ENCODE measurements at places on chromosomes 5 and 9.

- DNase-seq, result peak; percentile 38
Measured at GRCh38 chr5:56307714-56308333, 74.7 kb upstream of the ANKRD55 start.

GRCh38 chr9:6928863-6929262, 171.1 kb downstream of the KDM4C start:
- no peak for DNase-seq

- no peak for DNase-seq
Measured at GRCh38 chr5:52794519-52794918, 6.8 kb downstream of the ITGA1 start.

GRCh38 chr9:24572406-24572805, 26.7 kb upstream of the IZUMO3 start:
- DNase-seq, result no peak

DNA sequence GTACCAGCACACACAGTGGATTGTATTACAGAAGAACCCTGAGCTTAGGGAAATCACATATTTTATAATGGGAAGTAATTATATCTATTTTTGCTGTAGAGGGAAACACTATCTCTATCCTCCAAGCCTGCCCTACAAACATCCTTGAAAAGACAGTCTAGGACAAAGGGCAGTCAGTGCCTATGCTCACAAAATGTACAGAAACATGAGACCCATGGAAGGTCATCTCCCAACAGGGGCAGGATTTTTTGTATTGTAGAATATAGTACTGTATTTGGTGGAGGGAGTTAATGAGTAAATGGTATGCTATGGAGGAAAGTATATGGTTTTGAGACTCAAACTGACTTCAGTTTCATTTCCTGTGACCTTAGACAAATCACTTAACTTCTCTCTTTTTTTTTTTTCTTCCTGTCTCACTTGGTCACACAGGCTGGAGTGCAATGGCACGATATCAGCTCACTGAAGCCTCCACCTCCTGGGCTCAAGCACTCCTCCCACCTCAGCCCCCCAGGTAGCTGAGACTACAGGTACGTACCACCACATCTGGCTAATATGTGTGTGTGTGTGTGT, 5.8 kb upstream of the RAB14 start:
- DNase-seq, result no peak

DNA sequence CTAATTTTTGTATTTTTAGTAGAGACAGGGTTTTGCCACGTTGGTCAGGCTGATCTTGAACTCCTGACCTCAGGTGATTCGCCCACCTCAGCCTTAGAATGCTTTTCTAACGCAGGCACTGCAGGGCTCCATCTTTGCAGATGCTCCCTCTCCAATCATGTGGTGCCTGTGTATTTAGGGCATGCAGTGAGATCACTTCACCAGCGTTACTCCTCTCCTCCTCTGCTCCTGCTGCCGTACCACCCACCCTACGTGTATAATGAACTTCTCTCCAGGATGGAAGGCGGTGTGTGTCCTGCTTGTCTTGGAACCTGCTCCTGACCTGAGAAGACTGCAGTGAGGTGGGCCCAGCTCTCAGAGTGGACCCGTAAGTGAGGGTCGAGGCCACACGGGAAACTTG, 13.6 kb upstream of the CFAP157 start:
- DNase-seq, result no peak

DNA sequence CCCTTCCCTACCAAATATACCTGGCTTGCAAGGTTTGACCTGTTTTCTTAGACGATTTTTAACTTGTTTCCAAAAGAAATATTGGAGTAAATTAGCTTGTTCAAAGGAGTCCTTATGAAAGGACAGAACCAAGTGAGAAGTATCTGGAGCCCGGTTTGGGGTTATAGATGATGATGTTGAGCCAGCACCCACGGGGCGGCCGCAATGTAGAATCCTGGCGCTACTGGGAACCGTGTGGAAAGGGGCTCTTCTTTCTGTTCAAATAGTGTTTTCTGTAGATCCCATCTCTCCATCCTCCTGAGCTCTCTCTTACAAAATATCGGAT, 517 bp upstream of the EXOSC2 start:
- no peak for DNase-seq

GRCh38 chr5:54415896-54416601, 39.5 kb upstream of the HSPB3 start:
- DNase-seq, result no peak

GRCh38 chr9:33102551-33103210, 26.2 kb upstream of the SMU1 start:
- no peak for DNase-seq

DNA sequence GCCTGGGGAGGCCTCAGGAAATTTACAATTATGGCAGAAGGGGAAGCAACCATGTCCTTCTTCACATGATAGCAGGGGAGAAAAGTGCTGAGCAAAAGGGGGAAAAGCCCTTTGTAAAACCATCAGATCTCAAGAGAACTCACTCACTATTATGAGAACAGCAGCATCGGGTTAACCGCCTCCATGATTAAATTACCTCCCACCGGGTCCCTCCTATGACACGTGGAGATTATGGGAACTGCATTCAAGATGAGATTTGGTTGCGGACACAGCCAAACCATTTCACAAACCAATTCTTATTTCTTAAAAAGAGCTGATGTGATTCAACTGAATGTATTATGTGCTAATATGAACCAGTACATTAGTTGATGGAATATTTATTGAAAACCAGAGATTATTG, 63.9 kb downstream of the PARP8 start:
- no peak for DNase-seq

GRCh38 chr5:153373130-153373498, 117.4 kb upstream of the GRIA1 start:
- DNase-seq, result no peak

- no peak for DNase-seq
Measured at GRCh38 chr5:92977846-92978540, 603.0 kb downstream of the NR2F1-AS1 start.

DNA sequence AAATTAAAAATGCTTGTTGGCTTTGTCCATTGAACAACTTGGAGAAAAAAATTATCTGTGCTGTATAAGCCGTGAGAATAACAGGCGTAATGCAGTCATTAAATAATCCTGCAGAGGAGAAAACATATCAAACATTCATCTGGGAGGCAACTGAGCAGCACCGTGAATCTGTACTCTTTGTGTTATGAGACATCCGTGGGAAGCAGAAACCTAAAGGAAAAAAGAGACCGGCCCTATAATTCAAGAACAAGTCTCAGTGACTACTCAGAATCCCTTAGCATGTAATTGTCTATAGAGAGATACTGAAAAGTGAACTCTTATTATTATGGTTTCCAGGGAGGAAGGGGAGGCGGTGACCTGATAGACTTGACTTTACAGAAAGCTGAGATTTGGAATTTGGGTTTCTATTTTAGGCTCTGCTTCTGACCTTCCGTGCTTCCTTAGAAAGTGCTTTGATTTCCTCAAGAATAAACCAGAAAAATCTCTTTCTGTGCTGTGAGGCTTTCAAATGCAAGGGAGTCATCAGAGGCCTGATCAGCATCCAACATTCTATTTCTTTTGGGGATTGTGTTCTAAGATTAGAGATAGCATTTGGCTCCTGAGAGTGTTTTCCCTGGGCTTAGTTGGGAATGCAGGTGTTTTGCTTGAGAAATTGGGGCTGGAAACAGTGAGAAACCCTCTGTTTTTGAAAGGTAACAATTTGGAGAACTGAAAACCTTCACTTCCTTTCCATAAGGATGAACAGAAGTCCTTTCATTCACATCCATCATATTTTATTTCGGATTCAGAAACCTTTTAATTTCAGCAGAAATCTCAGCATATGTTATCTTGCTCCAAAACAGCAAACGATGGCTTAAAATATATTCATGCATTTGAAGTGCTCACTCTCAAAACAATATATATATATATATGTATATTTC, 296.7 kb downstream of the CSNK1G3 start:
- no peak for DNase-seq

DNA sequence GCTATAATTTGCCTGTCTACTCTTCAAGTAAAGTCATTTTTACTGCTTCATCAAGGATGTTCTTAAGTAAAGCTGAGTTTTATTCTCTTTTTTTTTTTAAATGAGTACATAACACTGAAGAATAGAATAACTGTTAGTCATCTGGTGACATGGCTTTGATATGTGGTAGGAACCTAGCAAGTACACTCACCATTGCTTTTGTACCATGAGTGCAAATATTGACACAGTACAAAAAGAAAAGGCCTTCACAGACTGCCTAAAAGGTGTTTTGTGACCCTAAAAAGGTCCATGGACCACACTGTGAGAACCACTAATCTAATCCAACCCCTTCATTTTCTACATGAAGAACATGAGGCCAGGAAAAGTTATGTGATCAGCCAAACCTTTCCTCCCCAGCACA, 55.0 kb downstream of the ECPAS start:
- no peak for DNase-seq

GRCh38 chr9:34096751-34097150, 29.7 kb downstream of the DCAF12 start:
- DNase-seq, result no peak

DNA sequence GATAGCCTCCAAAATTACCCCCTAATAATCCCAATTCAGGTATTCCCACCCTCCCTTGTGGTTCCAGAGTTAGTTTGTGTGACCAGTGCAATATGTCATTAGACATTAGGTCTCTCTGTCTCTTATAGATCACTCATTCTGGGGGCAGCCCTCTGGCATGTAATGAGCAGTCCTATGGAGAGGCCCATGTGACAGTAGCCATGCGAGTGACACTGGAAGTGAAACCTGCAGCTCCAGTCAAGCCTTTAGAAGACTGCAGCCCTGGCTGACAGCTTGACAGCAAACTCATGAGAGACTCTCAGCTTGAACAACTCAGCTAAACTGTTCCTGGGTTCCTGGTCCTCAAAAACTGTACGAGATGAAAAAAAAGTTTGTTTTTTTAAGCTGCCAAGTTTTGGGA, 54.0 kb upstream of the HSPB3 start:
- DNase-seq, result no peak
